Activated CD4-positive, alpha-beta memory T cell treated with anti-CD3 and anti-CD28 coated beads for 36 hours (primary cell): ENCODE measurements at places on chromosomes 3 and 15. TPM values are rescaled to one million over a fixed set of nuclear protein-coding genes. Genes with fewer than 3 reads are reported as not detected.

The CACNA2D2 gene
- total RNA-seq: 0.69 TPM

The ATP13A4 gene
- total RNA-seq: 3.2 TPM

The ABHD17C gene
- total RNA-seq: 9.0 TPM

The TRMT10C gene
- 39.5 TPM for total RNA-seq
